Natural killer cell treated with Interleukin-12 subunit alpha and Interleukin-12 subunit beta and Interleukin-15 and Interleukin-18, amount 100 ng/mL, for 72 hours (primary cell): ENCODE measurements at places on chromosomes 12 and 14. TPM values are rescaled to one million over a fixed set of nuclear protein-coding genes. Genes with fewer than 3 reads are reported as not detected.

GRCh38 chr12:12436831-12437345 is 80.0 kb downstream of the BORCS5 start:
- peaks cover 17% of the 10 kb centered on the region for H3K36me3 ChIP-seq
- H3K27me3 ChIP-seq = no peaks in the 10 kb centered on the region
- peaks cover 30% of the 10 kb centered on the region for H3K4me1 ChIP-seq

- H3K27ac ChIP-seq = no peak overlapping the region
- H3K4me3 ChIP-seq = no peak overlapping the region
- peaks cover 12% of the 10 kb centered on the region for H3K36me3 ChIP-seq
- H3K27me3 ChIP-seq = peaks cover 29% of the 10 kb centered on the region
- DNase-seq = no peak
- H3K4me1 ChIP-seq = no peaks in the 10 kb centered on the region
Measured at GRCh38 chr14:101098177-101098576, 194.7 kb upstream of the RTL1 start.

- H3K4me3 ChIP-seq = no peak overlapping the region
- no peak for DNase-seq
- H3K4me1 ChIP-seq = no peaks in the 10 kb centered on the region
Measured at GRCh38 chr12:44031472-44032185, 195.7 kb downstream of the TMEM117 start.

GCH1 gene
- 382 TPM for total RNA-seq

- peak; percentile 88 for DNase-seq
- peaks cover 16% of the 10 kb centered on the region for H3K36me3 ChIP-seq
- H3K27me3 ChIP-seq = no peaks in the 10 kb centered on the region
- H3K27ac ChIP-seq = peak overlapping the region; percentile 96
- peak overlapping the region; percentile 89 for H3K4me3 ChIP-seq
Measured at GRCh38 chr12:110661337-110661972, 27.5 kb downstream of the HVCN1 start.

DNA sequence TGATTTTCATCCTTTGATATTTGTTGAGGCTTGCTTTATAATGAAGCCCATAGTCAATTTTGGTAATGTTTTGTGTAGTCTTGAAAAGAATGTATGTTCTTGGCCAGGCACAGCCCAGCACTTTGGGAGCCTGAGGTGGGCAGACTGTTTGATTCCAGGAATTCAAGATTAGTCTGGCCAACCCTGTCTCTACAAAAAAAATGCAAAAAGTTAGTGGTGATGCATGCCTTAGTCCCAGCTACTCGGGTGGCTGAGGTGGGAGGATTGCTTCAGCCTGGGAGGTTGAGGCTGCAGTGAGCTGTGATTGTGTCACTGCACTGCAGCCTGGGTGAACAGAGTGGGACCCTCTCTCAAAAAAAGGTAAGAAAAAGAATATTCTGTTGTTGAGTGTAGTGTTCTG is 10.8 kb downstream of the ETNK1 start:
- H3K27ac ChIP-seq = no peak overlapping the region
- H3K4me3 ChIP-seq = no peak overlapping the region
- peaks cover 40% of the 10 kb centered on the region for H3K4me1 ChIP-seq
- no peaks in the 10 kb centered on the region for H3K36me3 ChIP-seq
- no peak for DNase-seq

DYNLL1 gene
- total RNA-seq = 207 TPM

GRCh38 chr14:20836668-20837338 is 34.2 kb upstream of the RNASE1 start:
- no peaks in the 10 kb centered on the region for H3K27me3 ChIP-seq
- H3K4me1 ChIP-seq = no peaks in the 10 kb centered on the region
- no peak overlapping the region for H3K4me3 ChIP-seq
- H3K27ac ChIP-seq = no peak overlapping the region
- no peaks in the 10 kb centered on the region for H3K36me3 ChIP-seq
- no peak for DNase-seq

GRCh38 chr12:128069359-128069997 is 197.5 kb upstream of the TMEM132C start:
- H3K4me3 ChIP-seq = no peak overlapping the region
- no peaks in the 10 kb centered on the region for H3K36me3 ChIP-seq
- no peaks in the 10 kb centered on the region for H3K4me1 ChIP-seq
- no peak for DNase-seq
- no peak overlapping the region for H3K27ac ChIP-seq

CLEC1A gene
- not detected for total RNA-seq

PTCSC3 gene
- not detected for total RNA-seq

DNA sequence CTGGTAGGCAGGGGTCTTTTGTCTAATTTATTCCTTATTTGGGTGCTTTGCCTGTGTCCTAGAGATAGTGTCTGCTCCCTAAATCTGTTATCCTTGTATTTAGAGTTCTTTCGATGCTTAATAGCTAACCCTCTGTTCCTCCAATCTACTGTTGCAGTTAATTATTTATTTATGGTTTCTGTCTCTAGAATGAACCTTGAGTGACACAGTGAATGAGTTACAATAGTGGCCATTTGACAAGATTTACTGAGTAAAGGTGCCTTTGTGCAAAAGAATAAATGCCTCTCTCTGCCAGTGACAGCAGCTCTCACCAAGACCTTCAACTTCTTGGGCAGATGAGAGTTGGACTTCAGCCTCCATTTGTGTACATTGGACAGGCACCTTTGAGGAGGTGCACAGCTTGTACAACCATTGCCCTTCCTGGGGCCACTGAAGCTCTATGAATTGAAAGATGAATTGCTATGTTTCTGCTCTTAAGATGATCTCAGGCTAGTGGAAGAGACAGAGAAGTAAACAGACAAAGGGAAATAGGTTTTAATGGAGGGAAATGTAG is 165.9 kb downstream of the DERA start:
- H3K27ac ChIP-seq = no peak overlapping the region
- no peaks in the 10 kb centered on the region for H3K4me1 ChIP-seq
- no peaks in the 10 kb centered on the region for H3K36me3 ChIP-seq

- peaks cover 7% of the 10 kb centered on the region for H3K4me1 ChIP-seq
- H3K27me3 ChIP-seq = no peaks in the 10 kb centered on the region
- H3K4me3 ChIP-seq = no peak overlapping the region
- H3K36me3 ChIP-seq = peaks cover 5% of the 10 kb centered on the region
- DNase-seq = no peak
Measured at GRCh38 chr14:59356312-59356711, 108.9 kb downstream of the GPR135 start.

DNA sequence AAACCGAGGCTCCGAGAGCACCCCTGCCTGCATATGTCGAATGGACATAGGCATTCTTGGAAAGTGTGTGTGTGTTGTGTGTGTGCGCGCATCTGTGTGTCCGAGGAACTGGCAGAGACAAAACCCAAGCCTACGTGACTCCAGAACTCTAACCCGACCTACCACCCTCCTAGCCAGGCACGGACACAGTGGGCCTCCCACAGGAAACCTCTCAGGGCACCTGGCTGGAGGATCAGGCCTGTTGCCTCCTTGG is 556 bp upstream of the PGF start:
- no peaks in the 10 kb centered on the region for H3K36me3 ChIP-seq
- H3K4me3 ChIP-seq = no peak overlapping the region
- H3K27me3 ChIP-seq = peaks cover 7% of the 10 kb centered on the region
- H3K4me1 ChIP-seq = no peaks in the 10 kb centered on the region
- no peak for DNase-seq
- no peak overlapping the region for H3K27ac ChIP-seq

ANAPC5 gene
- 130 TPM for total RNA-seq

DNA sequence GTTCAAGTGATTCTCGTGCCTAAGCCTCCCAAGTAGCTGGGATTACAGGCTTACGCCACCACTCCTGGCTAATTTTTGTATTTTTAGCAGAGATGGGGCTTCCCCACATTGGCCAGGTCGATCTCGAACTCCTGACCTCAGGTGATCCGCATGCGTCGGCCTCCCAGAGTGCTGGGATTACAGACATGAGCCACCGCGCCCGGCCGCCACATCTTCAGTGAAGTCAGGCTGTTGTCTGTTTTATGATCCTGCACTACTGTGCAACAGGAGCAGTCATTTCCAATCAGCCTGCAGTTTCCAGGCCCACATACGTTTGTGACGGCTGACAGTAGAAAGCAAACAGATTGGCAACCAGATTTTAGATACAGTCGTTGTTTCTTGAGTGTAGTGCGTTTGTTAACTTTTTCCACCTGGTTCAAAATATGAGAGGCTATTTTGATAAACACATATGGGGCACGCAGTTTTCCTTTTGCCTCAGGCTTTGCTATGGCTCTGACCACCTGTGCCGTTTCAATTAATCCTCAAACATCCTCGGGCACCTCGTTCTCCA is 74.8 kb downstream of the LGMN start:
- H3K27me3 ChIP-seq = no peaks in the 10 kb centered on the region
- H3K36me3 ChIP-seq = peaks cover 31% of the 10 kb centered on the region
- H3K27ac ChIP-seq = peak overlapping the region; percentile 16
- DNase-seq = no peak

GRCh38 chr12:54161481-54162437 is 27.0 kb downstream of the SMUG1 start:
- H3K36me3 ChIP-seq = peaks cover 5% of the 10 kb centered on the region
- peaks cover 23% of the 10 kb centered on the region for H3K27me3 ChIP-seq
- H3K4me1 ChIP-seq = no peaks in the 10 kb centered on the region
- H3K27ac ChIP-seq = no peak overlapping the region
- H3K4me3 ChIP-seq = no peak overlapping the region

- no peaks in the 10 kb centered on the region for H3K36me3 ChIP-seq
- peak within 1 kb of the TSS; percentile 75 for H3K4me3 ChIP-seq
- peaks cover 26% of the 10 kb centered on the region for H3K27me3 ChIP-seq
- H3K27ac ChIP-seq = no peak within 1 kb of the TSS
- peaks cover 11% of the 10 kb centered on the region for H3K4me1 ChIP-seq
Measured at GRCh38 chr14:88554457-88555286, at the start of gene PTPN21. TSS of gene PTPN21 (minus strand) at chr14:88555007. CDS start at chr14:88550417, 4,590 bp downstream.
